ENCODE measurements at places on chromosomes 1 and 21. TPM values are rescaled to one million over a fixed set of nuclear protein-coding genes. Genes with fewer than 3 reads are reported as not detected.

MMP23B gene
- 1.2 TPM for total RNA-seq

LCE2A gene
- total RNA-seq = not detected

CA6 gene
- not detected for total RNA-seq

PRAMEF18 gene
- total RNA-seq = not detected

PTGFRN gene
- total RNA-seq = 15.0 TPM

DPT gene
- total RNA-seq = not detected

NPHP4 gene
- total RNA-seq = 5.9 TPM

TLCD4 gene
- 12.1 TPM for total RNA-seq

AADACL3 gene
- not detected for total RNA-seq

HSPA6 gene
- 8.3 TPM for total RNA-seq

APH1A gene
- 148 TPM for total RNA-seq

NTRK1 gene
- 0.18 TPM for total RNA-seq

S100A9 gene
- total RNA-seq = 1.2 TPM

ORC1 gene
- total RNA-seq = 20.3 TPM

COL9A2 gene
- total RNA-seq = 0.56 TPM

SLC9C2 gene
- not detected for total RNA-seq

FCN3 gene
- not detected for total RNA-seq

KIF17 gene
- 2.7 TPM for total RNA-seq

RIMS3 gene
- 1.1 TPM for total RNA-seq

UQCRH gene
- 553 TPM for total RNA-seq

PGBD5 gene
- 0.37 TPM for total RNA-seq

VHLL gene
- total RNA-seq = not detected

LDLRAP1 gene
- total RNA-seq = 9.2 TPM

SH2D1B gene
- 0.13 TPM for total RNA-seq

PRRX1 gene
- total RNA-seq = not detected

ZNF281 gene
- 48.9 TPM for total RNA-seq

SUSD4 gene
- total RNA-seq = 0.48 TPM

OR2L8 gene
- total RNA-seq = not detected

TSPAN2 gene
- 1.3 TPM for total RNA-seq

RNF187 gene
- 83.3 TPM for total RNA-seq

ABCG1 gene
- total RNA-seq = 2.7 TPM

INKA2 gene
- total RNA-seq = 2.5 TPM

PBX1 gene
- total RNA-seq = 15.9 TPM

PKN2 gene
- 16.1 TPM for total RNA-seq

RSPO1 gene
- total RNA-seq = 0.10 TPM

SCAMP3 gene
- 117 TPM for total RNA-seq

HUNK gene
- 1.4 TPM for total RNA-seq

GUCA2A gene
- total RNA-seq = not detected

CTSS gene
- 14.3 TPM for total RNA-seq

CLDN14 gene
- total RNA-seq = not detected

FAM20B gene
- total RNA-seq = 19.6 TPM

All from A549 treated with Mapracorat at 1 μM for 4 hours (cell line).